ENCODE measurements at places on chromosomes 16 and 17. TPM values are rescaled to one million over a fixed set of nuclear protein-coding genes. Genes with fewer than 3 reads are reported as not detected.
A peak's percentile ranks its signal among the peaks of the same experiment; 100 is the strongest.

DNA sequence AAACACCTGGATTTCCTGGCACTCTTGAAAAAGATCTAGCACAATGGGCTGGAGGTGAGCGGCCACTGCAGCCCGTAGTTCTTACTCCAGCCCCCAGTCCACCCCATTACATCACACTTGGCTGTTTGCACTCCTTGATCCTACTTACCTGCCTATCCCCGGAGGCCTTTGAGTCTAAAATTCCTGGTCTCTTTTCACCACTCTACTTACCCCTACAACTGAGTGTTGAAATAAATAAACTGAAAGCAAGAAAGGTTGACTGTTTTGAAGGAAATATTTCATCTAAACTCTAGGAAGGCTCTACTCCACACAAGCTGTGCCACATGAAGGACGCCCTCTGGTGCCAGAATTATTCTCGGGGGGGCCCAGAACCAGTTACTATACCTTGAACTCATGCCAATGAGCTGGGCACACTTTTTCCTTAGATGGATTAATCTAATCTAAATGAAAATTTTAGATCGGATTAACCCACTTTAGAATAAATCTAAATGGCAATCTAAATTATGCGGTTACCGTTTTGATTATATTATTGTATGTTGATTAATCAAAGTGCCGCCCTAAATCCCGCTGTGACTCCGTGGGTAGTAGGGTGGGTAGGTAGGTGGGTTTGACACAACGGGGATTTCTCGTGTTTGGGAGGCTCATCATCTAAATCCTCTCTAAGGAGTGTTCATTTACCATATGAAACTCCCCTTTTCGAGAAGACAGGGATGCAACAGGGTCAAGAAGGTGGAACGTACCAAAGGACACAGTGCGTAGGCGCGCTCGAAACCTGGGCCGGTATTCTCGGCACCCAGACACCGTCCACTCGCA is 651 bp upstream of the EIF1 start:
- DNase-seq: peak; percentile 46

GRCh38 chr17:45936610-45937009 is 42.3 kb downstream of the MAPT start:
- no peak for DNase-seq

DNA sequence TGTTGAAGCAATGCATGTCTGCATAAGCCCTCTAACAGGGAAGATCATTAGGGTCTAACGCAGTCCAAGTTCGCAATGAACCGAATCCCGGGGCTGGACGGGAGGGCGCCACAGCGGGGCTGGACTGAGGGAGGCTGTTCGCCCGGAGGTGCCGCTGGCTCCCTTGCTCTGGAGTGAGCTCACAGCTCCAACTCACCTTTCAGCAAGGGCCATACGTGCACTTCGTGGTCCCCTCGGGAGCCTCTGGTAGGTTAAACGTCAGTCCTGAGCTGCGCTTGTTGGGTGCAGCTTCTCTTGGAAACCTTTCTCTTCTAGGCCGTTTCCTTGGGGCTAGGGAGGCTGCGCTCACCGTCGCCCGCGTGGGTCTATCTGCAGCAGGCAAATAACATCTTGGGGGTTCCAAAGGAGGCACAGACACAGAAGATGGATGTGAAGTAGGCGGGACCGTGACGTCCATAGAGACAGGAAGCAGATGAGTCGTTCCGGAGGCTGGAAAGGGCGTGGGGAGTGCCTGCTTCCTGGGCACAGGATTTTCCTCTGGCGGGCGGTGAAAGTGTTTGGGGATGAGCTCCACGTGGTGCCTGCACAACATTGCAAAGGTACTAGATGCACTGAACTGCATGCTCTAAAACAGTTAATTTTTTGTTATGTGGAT is 21.9 kb downstream of the ATP2C2 start:
- DNase-seq: peak; percentile 6

The CRYM gene
- total RNA-seq: not detected

DNA sequence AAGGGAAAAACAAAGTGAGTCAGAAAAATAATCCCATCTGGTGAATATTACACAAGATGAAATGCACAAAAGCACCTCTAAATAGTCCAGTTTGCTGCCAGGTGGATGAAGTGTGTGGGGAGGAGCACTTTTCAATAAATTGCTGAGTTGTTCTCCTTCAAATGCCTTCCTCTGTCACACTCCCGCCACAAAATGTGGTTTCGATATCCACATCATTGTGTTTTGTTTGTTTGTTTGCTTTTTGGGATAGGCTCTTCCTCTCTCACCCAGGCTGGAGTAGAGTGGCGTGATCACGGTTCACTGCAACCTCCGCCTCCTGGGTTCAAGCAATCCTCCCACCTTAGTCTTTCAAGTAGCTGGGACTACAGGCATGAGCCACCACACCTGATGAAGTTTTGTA is 24.6 kb upstream of the SHISA9 start:
- peak; percentile 2 for DNase-seq

DNA sequence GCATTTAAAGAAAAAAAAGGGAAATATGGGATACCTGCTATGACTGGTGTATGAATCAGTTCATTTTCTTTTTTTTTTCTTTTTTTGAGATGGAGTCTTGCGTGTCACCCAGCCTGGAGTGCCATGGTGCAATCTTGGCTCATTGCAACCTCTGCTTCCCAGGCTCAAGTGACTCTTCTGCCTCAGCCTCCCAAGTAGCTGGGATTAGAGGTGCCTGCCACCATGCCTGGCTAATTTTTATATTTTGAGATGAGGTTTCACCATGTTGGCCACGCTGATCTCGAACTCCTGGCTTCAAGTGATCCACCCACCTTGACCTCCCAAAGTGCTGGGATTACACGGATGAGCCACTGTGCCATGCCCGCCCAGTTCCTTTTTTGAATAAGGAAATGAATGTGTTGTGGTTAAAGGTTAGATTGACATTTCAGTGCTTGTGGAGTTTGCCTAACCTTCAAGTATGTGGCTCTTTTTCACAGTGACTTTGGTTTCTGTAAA is 7.7 kb downstream of the HAPSTR1 start:
- DNase-seq: peak; percentile 46

GRCh38 chr16:80347900-80348299 is 192.9 kb upstream of the DYNLRB2 start:
- DNase-seq: no peak

- no peak for DNase-seq
Observed at GRCh38 chr17:3034578-3034920, 28.9 kb downstream of the OR1D5 start.

- no peak for DNase-seq
Observed at GRCh38 chr16:11121083-11121608, 134.9 kb downstream of the SOCS1 start.

DNA sequence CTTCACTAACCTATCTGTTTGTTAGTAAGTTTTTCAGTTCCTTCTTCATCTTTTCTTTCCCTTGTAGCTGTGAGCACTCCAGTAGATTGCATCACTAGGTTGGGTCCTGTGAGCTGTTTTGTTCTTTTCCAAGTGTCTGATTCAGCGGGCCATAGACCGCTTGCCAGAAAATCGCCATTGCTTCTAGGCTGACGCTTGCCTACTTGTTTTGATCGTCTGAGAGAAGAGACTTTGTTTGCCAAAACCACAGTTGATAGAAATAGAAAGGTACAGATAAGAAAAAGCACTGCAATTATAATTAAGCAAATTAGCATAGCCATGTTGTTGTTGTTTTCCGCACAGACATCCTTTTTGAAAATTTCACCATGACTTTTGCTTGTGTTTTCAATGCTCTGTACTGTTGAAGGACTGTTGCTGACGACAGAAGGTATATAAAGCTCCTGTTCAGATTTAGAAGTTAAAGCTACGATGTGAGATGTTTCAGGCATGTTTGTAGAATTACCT is 3.1 kb downstream of the EVI2A start:
- DNase-seq: no peak

GRCh38 chr16:66344533-66345145 is 21.9 kb upstream of the CDH5 start:
- DNase-seq: peak; percentile 55

GRCh38 chr16:74474416-74474815 is 53.1 kb upstream of the CLEC18B start:
- no peak for DNase-seq

Data from PC-3 (cell line).